ENCODE measurements at places on chromosomes 3 and 15.
A peak's percentile ranks its signal among the peaks of the same experiment; 100 is the strongest.

- DNase-seq: no peak
These were observed 637.7 kb upstream of the TBL1XR1 start for GRCh38 chr3:177835008-177835407.

DNA sequence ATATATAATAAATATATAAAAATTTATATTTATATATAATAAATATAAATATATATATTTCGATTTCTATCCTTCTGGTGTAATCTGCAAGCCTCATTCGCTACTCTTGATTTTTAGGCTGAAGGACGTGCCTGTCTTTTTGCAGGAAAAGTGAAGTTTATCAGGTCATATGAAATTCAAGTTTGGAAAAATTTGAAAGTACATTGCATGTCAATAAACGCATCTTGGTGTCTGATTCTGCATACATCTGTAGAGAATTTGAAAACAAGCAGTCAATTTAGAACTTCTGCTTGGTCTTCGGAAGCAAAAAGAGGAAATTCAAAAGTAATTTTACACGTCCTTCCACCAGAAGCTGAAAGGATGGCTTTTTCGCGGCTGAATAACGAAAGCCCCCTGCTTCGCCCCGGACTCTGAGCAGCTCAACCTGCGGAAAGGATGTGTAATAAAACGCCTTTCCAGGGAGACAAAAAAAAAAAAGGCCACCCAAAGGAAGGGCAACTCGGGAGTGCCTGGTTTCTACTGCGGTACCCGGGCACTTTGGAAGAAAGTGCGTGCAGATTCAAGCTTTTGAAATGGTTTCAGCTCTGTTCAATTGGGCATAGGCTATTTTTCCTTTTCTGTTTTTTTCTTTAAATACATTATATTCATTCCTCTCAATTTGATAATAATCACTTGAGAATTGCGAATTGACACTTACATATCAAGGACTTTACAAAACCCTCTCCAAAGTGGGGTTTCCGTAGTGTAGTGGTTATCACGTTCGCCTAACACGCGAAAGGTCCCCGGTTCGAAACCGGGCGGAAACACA lies 1.5 kb upstream of the MYNN start:
- peak; percentile 66 for DNase-seq

DNA sequence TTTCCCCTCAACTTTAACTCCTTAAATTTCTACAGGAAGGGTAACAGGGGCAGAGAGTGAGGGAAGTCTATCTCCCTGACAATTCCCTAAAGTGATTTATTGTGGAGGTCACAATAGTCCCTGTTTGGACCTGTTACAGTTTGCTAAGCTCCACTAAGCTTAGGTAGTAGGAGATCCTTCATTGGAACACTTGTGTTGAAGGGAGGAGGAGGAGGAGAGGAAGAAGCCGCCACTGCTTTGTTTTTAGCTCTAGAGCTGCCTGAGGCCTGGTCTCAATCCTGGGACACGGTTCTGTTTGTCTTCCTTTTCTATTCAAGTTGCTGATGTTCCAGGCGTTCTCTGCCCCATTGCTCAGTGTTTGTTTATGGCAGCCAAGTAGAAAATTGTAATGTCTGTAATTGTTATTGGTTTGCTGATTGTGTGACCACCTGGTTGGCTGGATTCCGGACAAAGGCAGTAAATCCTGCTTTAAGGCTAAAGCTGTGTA lies 48.4 kb downstream of the HES1 start:
- no peak for DNase-seq

GRCh38 chr15:62840526-62841268 lies 201.8 kb upstream of the TPM1 start:
- no peak for DNase-seq
